Spleen (tissue), 13 donors: ENCODE measurements at places on chromosomes 2 and 18. TPM values are rescaled to one million over a fixed set of nuclear protein-coding genes. Genes with fewer than 3 reads are reported as not detected.

The CNDP1 gene
- total RNA-seq, result 0.13 TPM

The DCC gene
- 2.2 TPM for total RNA-seq

GRCh38 chr18:45255197-45255890, 359.9 kb upstream of the SLC14A2 start:
- no peak overlapping the region for H3K4me3 ChIP-seq
- no peaks in the 10 kb centered on the region for H3K4me1 ChIP-seq
- no peaks in the 10 kb centered on the region for H3K36me3 ChIP-seq
- no peak for DNase-seq
- no peaks in the 10 kb centered on the region for H3K27me3 ChIP-seq

GRCh38 chr2:168171059-168171762, 76.2 kb downstream of the STK39 start:
- peaks cover 48% of the 10 kb centered on the region for H3K4me1 ChIP-seq
- H3K4me3 ChIP-seq, result no peak overlapping the region
- DNase-seq, result no peak

- no peaks in the 10 kb centered on the region for H3K36me3 ChIP-seq
- H3K27me3 ChIP-seq, result no peaks in the 10 kb centered on the region
- no peak for DNase-seq
- no peak overlapping the region for H3K4me3 ChIP-seq
Measured at GRCh38 chr18:53093636-53094035, 753.6 kb downstream of the DCC start.

GRCh38 chr2:74548900-74549826, 4.6 kb downstream of the LOXL3 start:
- H3K27ac ChIP-seq, result peak overlapping the region; percentile 68
- peak; percentile 84 for DNase-seq
- peaks cover 42% of the 10 kb centered on the region for H3K4me1 ChIP-seq
- no peaks in the 10 kb centered on the region for H3K27me3 ChIP-seq
- H3K4me3 ChIP-seq, result peak overlapping the region; percentile 76
- no peaks in the 10 kb centered on the region for H3K36me3 ChIP-seq

- no peaks in the 10 kb centered on the region for H3K36me3 ChIP-seq
- no peak overlapping the region for H3K27ac ChIP-seq
- H3K27me3 ChIP-seq, result no peaks in the 10 kb centered on the region
- H3K4me1 ChIP-seq, result no peaks in the 10 kb centered on the region
Measured at GRCh38 chr2:118723394-118723793, 124.1 kb downstream of the EN1 start.

- no peak overlapping the region for H3K27ac ChIP-seq
- H3K4me3 ChIP-seq, result no peak overlapping the region
- H3K27me3 ChIP-seq, result no peaks in the 10 kb centered on the region
- H3K4me1 ChIP-seq, result no peaks in the 10 kb centered on the region
Measured at GRCh38 chr2:13201924-13202323, 485.2 kb downstream of the TRIB2 start.

DNA sequence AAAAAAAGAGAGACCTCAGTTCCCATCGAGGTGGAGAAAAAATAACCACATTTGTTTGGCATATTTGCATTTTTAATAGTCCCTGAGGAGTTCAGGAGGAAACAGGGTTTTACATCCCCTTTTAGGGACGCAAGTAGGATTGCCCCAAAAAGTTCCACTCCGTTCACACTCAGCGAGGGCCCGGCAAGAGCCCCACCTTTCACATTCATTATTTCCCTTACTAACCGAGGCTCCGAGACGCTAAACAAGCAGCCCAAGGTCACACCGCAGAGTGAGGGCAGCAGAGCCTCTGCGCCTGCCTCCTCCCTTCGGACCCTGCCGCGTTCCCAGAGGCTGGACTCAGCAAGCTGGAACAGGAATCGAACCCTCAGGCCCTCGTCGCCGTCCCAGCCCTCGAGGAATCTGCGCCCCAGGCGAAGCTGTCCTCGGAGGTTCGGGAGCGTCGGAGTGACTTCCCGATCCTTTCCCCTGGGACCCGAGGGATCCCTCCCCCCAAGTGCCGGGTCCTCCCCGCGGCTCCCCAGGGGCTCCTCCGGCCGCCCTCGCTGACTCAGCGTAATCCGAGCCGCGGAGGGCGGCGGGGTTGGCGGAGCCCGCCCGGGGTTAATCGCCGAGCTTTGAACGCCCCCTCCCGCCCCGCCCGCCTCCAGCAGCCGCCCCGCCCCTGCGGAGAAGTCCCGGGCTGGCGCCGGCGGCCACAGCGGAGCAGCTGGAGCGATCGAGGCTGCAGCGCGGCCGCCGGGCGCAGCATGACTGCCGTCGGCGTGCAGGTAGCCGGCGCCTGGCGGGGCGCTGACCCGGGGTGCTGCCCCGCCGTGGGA, at the start of gene TMEM37:
TMEM37 (plus strand) TSS at position 700 of the 821 bp plus-strand sequence; CDS start at position 750, 50 bp downstream.
- no peaks in the 10 kb centered on the region for H3K36me3 ChIP-seq
- peaks cover 36% of the 10 kb centered on the region for H3K27me3 ChIP-seq
- DNase-seq, result peak; percentile 84
- peaks cover 3% of the 10 kb centered on the region for H3K4me1 ChIP-seq

- H3K36me3 ChIP-seq, result no peaks in the 10 kb centered on the region
- no peak overlapping the region for H3K4me3 ChIP-seq
- no peaks in the 10 kb centered on the region for H3K4me1 ChIP-seq
- DNase-seq, result no peak
- no peak overlapping the region for H3K27ac ChIP-seq
Measured at GRCh38 chr18:57698571-57699276, 77.1 kb upstream of the NARS1 start.
